ENCODE measurements at places on chromosomes 2 and 18.

DNA sequence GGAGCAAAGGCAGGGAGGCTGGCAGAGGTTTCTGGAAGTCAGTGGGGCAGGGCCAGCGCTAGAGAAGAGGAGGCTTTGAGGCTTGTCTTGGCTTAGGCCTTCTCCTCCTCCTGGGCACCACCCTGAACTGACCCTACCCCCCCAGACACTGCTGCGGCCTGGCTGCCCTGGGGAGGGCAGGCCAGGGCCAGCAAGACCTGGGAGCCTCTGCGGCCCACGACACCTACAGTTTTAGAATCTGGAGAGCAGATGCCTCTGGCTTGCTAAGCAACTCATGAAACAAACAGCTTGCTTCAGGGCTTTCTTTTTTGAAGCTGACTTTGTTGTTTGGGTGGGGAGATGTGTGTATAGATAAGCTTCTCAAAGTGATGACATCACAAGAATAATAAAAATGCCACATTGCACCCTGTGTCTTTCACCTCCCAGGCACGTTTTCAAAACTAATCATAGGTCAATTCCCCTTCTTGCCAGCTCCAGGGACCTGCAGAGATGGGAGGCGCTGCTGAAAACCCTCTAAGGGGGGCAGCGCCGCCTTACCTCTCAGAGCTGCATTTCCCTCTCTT, 46.2 kb upstream of the SMAD7 start:
- peak; percentile 47 for DNase-seq

- no peak for DNase-seq
Observed at GRCh38 chr2:21270708-21271122, 146.9 kb downstream of the TDRD15 start.

- no peak for DNase-seq
Observed at GRCh38 chr2:133937669-133938068, 316.2 kb upstream of the MGAT5 start.

- no peak for DNase-seq
Observed at GRCh38 chr2:163467251-163467630, 268.6 kb downstream of the FIGN start.
